ENCODE measurements at places on chromosomes 1 and 21. TPM values are rescaled to one million over a fixed set of nuclear protein-coding genes. Genes with fewer than 3 reads are reported as not detected.

The OVAAL gene
- not detected for polyA plus RNA-seq

The SDC3 gene
- 23.5 TPM for polyA plus RNA-seq

The DNASE2B gene
- 4.9 TPM for polyA plus RNA-seq

The C1orf167 gene
- 11.3 TPM for polyA plus RNA-seq

The OR6N2 gene
- polyA plus RNA-seq: not detected

The HEYL gene
- polyA plus RNA-seq: 7.6 TPM

The CLDN17 gene
- not detected for polyA plus RNA-seq

The OPTC gene
- polyA plus RNA-seq: not detected

- DNase-seq: no peak
Observed at GRCh38 chr1:243598433-243598832, 251.6 kb downstream of the AKT3 start.

DNA sequence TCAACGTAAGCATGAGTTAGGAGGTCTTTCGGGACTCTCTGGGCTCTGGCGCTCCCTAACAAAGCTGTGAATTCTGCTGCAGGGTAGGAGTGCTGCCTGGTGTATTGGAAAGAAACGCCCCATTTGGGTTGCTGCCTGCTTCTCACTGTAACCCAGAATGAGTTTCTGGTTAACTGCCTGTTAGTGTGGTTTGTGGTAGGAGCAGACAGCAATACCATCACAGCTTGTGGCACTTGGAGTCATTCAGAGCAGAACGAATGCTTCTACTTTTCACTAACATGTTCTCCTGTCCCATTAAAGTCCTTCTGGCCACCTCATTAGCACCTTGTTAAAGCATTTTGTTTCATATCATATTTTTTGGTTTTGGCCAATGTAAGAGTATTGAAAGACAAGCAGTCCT is 18.1 kb downstream of the MAP3K7CL start:
- peak; percentile 85 for DNase-seq

- no peak for DNase-seq
Observed at GRCh38 chr1:4328402-4329071, 325.9 kb upstream of the AJAP1 start.

DNA sequence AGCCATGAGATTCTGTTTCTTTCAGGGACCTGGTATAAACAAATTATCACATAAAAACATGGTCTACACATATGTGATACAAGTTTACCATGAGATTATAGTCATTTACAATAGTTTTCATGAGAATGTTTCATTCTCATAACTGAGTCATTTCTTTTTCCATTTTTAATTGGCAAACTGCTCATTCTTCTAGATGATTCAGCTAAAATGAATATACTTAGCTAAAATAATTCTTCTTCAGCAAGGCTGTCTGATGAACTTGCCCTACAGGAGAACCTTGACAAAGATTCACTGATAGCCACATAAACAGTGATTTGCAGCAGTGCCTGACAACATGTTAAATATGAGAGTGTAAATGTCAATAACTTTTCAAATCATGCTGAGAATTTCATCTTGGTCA is 253.2 kb downstream of the FMN2 start:
- DNase-seq: no peak

DNA sequence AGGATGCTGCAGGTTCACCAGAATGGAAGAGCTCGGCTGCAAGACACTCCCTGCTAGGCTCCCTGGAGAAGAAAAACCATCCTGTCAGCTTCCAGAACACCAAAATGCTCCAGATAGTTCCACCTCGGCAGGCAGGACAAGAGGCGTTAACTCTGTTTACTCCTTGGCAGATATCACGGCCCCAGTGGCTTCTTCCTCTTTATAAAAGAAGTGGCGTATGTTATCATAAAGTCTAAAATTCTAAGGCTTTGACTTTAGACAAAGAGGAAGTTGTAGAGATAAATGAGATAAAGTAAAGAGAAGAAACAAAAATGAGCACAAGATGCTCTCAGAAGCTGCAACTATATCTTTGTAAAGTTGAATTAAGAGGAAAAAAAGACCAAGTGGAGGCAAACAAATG is 24.3 kb upstream of the MTF1 start:
- no peak for DNase-seq

GRCh38 chr1:171213559-171214454 is 28.7 kb downstream of the FMO2 start:
- DNase-seq: no peak

DNA sequence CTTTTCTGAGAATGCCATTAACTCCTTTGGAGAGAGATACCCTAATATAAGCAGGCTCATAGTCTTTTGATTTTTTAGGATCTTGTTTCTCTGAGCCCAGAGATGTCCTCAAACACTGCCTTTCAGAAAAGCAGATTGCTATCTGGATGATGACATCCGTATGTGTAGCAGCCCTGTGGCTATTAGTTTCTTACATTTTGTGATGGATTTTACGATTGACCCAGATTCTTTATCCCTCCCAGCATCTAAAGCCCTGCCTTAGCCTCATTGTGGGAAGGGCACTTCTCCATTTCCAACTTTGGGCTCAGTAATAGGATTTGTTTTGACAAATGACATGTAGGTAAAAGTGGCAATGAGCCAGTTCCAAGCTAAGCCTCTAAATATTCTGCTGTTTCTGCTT is 300.3 kb downstream of the TTLL7 start:
- DNase-seq: no peak

DNA sequence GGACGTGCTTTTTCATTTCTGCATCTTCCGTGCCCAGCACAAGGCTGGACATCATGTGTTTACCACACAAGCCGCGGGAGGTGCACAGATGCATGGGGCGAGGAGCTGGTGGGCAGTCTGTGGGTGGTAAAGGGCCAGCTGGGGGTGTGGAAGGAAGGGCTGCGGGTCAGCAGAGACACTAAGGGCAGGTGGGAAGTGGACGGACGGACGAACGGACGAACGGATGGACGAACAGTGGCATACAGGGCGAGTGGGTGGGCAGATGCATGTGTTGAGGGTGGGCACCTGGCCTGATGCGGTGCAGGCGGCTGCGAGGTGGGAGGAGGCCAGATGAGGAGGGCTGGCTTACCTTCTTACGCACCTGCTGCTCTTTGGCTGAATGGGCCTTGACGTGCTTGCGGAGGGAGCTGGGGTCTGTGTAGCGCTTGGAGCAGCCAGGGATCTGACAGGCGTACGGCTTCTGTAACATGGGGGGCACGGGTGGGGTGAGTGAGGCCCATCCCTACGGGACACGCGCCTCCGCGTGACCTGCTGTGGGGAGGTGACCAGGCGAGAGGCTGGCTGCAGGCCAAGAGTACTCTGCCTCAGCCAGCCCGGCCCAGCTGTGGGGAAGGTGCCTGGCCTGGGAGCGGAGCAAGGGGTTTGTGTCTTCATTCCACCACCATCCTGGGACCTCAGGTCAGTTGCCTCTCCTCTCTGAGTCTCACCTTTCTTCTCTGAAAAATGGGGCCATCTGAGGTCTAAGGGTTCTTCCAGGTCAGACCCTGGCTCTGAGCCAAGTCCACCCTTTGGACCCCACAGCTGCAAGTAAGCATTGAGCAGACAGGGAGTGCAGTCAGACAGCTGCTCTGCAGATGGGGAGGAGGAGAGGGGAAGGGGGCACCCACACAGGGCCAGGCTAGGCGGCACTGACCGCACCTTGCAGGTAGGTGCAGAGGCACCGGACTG is 65.5 kb downstream of the DMRTB1 start:
- DNase-seq: peak; percentile 61

DNA sequence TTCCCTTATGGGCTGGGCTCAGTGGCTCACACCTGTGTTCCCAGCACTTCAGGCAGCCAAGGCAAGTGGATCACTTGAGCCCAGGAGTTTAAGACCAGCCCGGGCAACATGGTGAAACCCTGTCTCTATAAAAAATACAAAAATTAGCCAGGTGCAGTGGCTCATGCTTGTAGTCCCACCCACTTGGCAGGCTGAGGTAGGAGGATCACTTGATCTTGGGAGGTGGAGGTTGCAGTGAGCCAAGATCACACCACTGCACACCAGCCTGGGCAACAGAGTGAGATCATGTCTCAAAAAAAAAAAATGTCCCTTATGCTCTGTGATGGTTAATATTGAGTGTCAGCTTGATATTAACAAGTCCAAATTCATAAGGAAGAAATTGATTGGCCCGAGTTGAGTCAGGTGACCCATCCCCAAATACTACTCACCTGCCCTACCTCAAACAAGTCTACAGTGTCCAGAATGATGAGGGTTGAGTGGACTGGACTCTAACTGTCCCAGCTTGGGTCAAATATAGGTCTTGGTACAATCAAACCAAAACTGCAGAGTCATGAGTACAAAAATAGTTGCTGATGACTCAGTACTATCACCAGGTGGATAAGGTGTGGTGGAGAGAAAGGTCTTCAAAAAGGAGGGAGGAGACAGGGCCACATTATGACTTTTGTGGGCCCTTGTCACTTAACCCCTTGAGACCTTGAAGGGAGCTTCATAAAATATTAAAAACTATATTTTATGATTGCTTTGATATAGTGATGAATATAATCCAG is 161.0 kb downstream of the ZNF326 start:
- DNase-seq: no peak

GRCh38 chr1:229900220-229900619 is 166.8 kb upstream of the GALNT2 start:
- no peak for DNase-seq

DNA sequence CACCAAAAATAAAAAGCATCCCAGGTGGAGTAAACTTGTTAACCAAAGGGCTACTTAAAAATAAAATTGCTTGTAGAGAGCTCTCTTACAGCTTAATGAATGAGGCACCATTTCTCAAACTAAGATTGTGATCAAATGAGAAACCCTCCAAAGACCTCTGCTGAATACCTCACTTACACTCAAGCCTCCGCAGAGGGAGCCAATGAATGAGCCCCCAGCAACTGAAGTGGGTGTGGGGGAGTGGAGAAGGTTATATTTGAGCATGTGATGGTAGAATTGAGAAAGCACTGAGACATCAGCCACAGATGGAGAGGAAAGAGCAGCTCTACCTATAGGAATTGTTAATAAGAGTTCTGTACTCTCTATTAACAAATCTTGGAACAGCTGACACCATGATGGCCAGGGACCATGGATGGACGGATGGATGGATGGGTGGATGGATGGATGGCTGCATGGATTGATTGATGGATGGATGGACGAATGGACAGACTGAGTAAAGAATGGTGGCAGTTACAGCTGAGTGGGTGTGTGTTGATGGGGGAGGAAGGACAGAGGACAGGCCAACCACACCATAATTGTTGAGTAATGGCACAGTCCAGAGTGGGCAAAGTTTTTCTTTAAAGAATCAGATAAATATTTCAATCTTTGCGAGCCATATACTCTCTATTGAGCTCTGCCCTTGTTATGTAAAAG is 20.3 kb upstream of the TIAM1 start:
- no peak for DNase-seq

DNA sequence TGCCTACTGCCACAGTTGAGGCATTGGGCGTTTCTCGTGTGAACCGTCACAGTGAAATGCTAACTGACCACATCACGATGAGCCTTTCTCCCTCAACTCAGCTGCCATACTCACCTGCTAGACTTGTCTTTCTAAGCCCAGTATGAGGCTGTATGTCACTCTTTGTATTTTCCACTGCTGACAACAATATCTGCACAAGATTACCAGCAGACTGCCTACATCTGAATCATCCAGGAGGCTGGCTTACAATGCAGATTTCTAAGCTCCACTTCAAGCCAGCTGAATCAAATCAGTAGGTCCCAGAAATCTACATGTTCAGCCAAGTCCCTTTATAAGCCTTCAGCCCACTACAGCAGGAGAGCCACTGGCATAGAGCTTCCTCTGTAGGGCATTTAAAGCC is 355.0 kb upstream of the DUSP10 start:
- DNase-seq: no peak

- no peak for DNase-seq
Observed at GRCh38 chr1:17184822-17185484, 20.0 kb upstream of the PADI1 start.

GRCh38 chr1:26317612-26318337 is at the start of gene CD52:
TSS of gene CD52 (plus strand) at chr1:26317958. CDS start at chr1:26318018, 60 bp downstream.
- DNase-seq: no peak

DNA sequence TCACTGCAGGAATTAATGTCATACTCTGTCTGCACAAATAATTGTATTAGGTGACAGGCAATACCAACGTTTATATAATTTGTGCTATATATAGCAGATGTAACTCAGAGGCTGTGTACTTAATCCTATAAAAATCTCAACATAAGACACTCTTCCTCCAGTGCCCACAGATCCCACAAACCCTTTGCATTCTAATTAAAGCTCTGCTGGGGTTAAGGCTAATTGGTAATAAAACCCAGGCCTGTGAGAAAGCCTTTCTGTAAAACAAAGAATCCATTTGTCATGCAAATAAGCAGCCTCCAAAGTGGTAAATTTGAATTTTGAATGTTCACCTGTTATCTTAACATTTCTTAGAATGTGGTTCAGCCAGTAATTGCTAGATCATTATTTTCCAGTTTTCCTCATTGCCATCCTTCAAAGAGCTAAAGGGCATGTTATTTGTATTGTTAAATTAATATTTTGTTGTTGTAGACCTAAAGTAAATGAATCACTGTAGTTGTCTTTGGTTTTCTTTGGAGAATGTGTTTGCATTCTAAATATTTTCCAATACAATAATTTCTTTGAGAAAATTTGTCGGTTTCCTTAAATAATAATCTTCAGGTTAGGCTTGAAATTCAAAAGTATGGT is 46.3 kb upstream of the PRDX6 start:
- no peak for DNase-seq

- DNase-seq: peak; percentile 80
Observed at GRCh38 chr1:31007462-31007991, 58.0 kb downstream of the PUM1 start.

DNA sequence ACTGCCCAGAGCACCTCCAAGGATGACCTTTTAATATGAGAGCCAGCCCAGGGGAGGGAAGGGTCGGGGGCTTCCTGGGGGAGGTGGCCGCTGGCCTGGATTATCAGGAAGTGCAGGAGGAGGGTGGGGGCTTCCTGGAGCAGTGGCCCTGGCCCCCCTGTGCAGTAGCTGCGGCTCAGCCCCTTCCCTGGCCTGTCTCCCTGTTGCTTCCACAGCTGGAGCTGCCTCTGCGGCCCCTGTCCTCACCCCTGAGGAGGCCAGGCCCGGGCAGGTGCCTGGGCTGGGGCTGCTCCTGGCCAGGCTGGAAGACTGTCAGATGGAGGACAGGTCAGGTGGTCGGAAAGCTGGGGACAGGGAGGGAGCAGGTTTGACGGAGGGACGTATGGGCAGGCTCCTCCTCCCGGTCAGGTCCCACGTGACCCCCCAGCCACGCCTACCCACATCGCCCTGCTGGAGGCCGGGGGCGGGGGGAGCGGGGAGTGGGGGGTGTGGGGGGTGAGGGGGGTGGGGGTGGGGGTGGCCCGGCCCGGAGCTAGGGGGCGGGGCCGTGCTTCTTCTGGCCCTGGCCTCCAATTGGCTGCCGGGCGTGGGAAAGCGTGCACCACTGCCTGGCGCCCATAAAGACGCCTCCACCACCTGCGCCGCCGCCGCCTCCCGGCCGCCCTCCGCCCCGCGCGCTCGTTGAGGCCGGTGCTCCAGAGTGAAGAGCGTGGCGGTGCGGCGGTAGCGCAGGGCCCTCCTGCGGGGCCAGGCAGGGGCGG is 10.2 kb upstream of the TNFRSF14 start:
- DNase-seq: peak; percentile 85

DNA sequence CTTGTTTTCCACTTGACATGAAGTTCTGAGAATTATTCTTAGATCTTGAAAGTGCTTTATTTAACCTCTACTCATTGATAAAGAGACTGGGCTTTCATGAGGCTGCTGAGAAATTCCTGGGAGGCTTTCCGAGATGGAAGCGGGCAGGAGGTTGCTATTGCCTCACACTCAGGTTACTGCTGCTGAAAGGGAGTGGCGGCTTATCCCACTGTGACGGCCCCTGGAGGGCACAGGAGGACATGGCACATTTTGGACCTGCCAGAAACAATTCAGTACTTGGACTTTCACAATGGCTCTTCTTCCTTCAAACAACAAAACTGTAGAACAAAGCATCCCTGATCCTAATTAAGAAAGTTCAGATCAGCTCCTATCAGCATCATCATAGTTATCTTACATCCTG is 16.2 kb upstream of the MARK1 start:
- peak; percentile 14 for DNase-seq

- DNase-seq: no peak
Observed at GRCh38 chr1:18546026-18546425, 65.3 kb downstream of the KLHDC7A start.

All from lung (tissue), 17 donors.